Aorta (tissue), 5 donors: ENCODE measurements at places on chromosomes 4 and X.

DNA sequence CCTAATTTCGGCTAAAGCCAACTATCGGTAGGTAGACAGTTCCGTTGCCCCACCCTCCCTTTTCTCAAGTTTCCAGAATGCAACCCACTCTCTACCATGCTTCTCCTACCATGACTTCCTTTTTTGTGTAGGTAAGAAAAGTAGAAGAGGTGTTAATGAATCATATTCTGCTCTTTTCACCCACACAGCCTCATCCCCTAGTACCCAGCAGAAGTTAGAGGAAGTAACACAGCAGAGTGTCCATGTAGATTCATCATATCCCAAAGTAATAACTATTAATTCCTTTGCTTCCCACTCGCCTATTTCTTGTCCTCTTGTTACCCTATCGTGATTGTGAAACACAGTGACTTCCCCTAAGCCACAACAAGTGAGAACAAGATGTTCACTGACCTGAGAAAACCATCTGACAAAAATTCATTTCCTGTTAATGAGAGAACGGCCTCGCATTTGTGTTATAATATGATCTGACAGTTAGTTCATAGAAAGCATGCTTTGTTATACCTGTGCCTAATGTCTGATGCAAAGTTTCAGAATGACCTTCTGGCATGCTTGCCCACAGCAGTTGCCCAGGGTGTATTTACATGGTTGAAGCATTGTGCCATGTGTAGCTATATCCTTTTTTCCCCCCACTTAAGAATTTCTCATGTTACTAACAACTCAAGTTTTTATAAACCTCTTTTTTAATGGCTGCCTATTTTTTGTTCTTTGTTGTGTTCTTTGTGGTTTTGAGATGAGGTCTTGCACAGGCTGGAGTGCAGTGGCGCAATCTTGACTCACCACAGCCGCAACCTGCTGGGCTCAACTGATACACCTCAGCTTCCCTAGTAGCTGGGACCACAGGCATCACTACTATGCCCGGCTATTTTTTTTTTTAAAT lies 185.6 kb downstream of the RAP1GDS1 start:
- no peaks in the 10 kb centered on the region for H3K27me3 ChIP-seq
- no peak overlapping the region for H3K27ac ChIP-seq
- DNase-seq: no peak
- H3K36me3 ChIP-seq: peaks cover 4% of the 10 kb centered on the region

- H3K27me3 ChIP-seq: no peaks in the 10 kb centered on the region
- H3K4me1 ChIP-seq: no peaks in the 10 kb centered on the region
- H3K36me3 ChIP-seq: no peaks in the 10 kb centered on the region
- no peak for DNase-seq
- no peak overlapping the region for H3K27ac ChIP-seq
These were observed 36.2 kb downstream of the DCX start for GRCh38 chrX:111375747-111376146.

GRCh38 chr4:159051245-159052071 lies 51.4 kb upstream of the RAPGEF2 start:
- DNase-seq: no peak
- no peak overlapping the region for H3K27ac ChIP-seq
- no peaks in the 10 kb centered on the region for H3K27me3 ChIP-seq
- H3K4me1 ChIP-seq: peaks cover 6% of the 10 kb centered on the region
- H3K36me3 ChIP-seq: no peaks in the 10 kb centered on the region
- no peak overlapping the region for H3K4me3 ChIP-seq

- no peaks in the 10 kb centered on the region for H3K27me3 ChIP-seq
- H3K27ac ChIP-seq: no peak overlapping the region
- no peaks in the 10 kb centered on the region for H3K4me1 ChIP-seq
- no peaks in the 10 kb centered on the region for H3K36me3 ChIP-seq
- H3K4me3 ChIP-seq: no peak overlapping the region
These were observed 88.8 kb upstream of the ESX1 start for GRCh38 chrX:104343428-104344129.

DNA sequence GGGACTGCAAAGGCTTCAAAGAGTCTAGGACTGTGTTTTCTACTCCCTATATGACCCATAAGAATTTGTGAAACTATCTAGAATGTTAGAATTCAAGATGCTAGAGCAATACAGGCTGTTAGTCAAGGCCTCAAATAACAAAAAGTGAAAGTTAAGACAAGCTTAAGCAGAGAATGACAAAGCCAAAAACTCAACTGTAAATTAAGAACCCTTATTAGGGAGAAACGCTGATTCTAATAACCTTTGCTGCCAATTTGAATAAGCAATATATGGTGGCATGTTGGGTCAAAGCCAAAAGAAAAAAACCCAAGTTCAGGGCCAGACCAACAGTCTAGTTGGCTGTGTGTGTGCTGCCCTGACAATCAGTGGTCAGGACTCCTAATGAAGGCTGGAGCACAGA lies 160.0 kb downstream of the INPP4B start:
- H3K4me1 ChIP-seq: peaks cover 3% of the 10 kb centered on the region
- H3K4me3 ChIP-seq: no peak overlapping the region
- no peak overlapping the region for H3K27ac ChIP-seq
- DNase-seq: no peak
- H3K27me3 ChIP-seq: no peaks in the 10 kb centered on the region

- H3K4me3 ChIP-seq: no peak overlapping the region
- H3K27ac ChIP-seq: no peak overlapping the region
- no peaks in the 10 kb centered on the region for H3K27me3 ChIP-seq
These were observed 91.1 kb upstream of the ANKRD50 start for GRCh38 chr4:124803641-124804040.

DNA sequence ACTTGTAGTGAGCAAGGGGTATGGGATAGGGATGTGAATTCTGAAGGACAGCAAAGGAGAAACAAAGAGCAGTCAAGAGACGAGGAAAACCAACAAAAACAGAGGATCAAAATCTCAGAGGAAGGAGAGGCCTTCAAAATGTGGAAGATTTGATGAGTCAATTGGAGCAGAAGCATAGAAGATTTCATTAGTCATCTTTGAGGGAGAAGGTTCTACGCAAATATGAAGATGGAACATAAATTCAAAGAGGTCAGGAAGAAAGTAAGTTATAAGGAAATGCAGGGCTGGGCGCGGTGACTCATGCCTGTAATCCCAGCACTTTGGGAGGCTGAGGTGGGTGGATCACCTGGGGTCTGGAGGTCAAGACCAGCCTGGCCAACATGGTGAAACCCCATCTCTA lies 35.4 kb downstream of the MID2 start:
- H3K36me3 ChIP-seq: no peaks in the 10 kb centered on the region
- DNase-seq: no peak

- no peaks in the 10 kb centered on the region for H3K27me3 ChIP-seq
- no peak overlapping the region for H3K4me3 ChIP-seq
- no peak for DNase-seq
- no peaks in the 10 kb centered on the region for H3K36me3 ChIP-seq
These were observed 165.7 kb downstream of the KDR start for GRCh38 chr4:54959651-54960116.

- no peaks in the 10 kb centered on the region for H3K36me3 ChIP-seq
- H3K4me3 ChIP-seq: no peak overlapping the region
- no peak for DNase-seq
These were observed 80.0 kb upstream of the NALF2 start for GRCh38 chrX:69424161-69424560.

DNA sequence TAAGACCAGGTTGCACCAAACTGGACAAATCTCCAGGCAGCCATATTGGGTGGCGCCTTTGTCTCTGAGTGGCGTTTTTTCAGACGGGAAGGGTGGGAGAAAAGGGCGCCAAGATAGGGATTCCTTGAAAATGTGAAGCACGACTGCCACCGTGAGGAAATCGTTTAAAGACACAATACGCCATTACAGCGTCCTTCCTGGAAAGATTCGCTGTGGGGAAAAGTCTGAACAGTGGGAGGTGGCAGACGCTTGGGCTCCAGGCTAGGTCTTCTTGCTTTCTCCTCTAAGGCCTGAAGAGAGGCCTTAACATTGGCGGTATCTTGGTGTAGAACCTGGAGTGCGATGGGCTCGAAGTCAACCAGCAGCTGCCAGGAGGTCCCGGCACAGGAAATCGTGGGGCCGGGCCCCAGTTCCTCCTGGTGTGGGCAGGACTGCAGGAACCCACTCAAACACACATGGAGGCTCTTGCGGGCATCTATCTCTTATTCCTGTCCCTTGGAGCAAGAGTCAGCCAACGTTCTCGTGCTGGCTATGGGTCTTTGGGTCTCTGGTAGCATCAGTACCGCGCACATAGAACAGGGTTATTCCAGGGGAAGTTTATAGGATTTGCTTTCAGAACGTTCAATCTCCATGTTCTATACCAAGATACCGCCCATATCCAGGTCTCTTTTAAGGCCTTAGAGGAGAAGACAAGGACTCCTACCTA lies 208.8 kb downstream of the OR13H1 start:
- H3K4me3 ChIP-seq: peak overlapping the region; percentile 16
- no peaks in the 10 kb centered on the region for H3K27me3 ChIP-seq
- H3K36me3 ChIP-seq: no peaks in the 10 kb centered on the region

DNA sequence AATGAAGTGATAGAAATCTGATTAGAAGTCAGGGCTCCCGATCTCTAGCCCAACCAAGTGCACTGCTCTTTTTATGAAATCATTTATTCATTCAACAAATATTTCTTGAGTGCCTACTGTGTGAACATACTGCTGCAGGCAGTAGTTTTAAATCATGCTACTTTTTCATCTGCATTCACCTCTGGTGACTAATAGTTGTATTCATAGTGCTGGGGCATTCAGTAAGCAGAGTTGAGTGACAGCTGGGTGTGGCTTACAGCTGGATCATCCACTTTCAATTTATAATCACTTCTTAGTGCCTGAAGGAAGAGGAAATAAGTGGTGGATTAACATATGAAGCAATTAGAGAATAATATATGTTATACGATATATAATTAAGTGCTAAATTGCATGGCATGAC lies 94.1 kb upstream of the HPRT1 start:
- no peak overlapping the region for H3K4me3 ChIP-seq
- H3K27ac ChIP-seq: no peak overlapping the region
- no peaks in the 10 kb centered on the region for H3K27me3 ChIP-seq
- no peak for DNase-seq
- no peaks in the 10 kb centered on the region for H3K36me3 ChIP-seq
- no peaks in the 10 kb centered on the region for H3K4me1 ChIP-seq

DNA sequence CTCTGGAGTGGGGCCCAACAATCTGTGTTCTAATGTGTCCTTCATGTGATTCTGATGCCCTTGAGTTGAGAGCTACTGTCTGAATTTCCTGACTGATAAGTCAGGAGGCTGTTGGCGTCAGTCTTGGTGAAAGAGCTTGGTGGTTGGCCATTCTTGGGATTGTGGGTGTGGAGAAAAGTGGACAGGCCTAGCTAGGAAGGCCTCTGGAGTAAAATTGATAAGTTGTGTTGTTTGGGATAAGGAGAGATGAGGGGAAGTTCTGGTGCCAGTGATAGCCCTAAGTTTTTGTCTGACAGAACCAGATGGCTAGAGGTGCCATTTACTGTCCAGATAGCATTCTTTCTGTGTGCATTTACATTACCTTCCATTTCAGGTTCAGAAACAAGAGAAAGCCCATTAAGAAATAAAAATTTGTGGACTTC lies 11.7 kb downstream of the NSD2 start:
- no peak overlapping the region for H3K27ac ChIP-seq
- H3K4me3 ChIP-seq: no peak overlapping the region
- no peaks in the 10 kb centered on the region for H3K36me3 ChIP-seq

GRCh38 chrX:109856974-109857373 lies 123.9 kb upstream of the ACSL4 start:
- no peak overlapping the region for H3K27ac ChIP-seq
- no peaks in the 10 kb centered on the region for H3K36me3 ChIP-seq
- H3K4me3 ChIP-seq: no peak overlapping the region
- H3K27me3 ChIP-seq: no peaks in the 10 kb centered on the region

DNA sequence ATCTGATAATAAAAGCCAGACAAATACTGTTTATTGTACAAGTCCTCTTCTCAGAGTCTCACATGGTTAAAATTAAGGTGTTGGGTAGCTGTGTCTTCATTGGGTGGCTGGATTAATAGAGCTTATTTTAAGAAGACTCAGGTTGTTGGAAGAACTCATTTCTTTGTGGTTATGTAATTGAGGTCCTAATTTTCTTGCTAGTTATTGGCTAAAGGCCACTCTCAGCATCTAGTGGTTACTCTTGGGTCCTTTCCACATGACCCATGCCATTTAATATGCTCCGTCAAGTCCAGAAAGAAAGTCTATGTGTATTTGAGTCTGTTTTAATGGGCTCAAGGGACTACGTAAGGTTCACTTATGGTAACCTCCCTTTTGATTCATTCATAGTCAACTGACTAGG lies 1668.6 kb upstream of the AGA start:
- no peak for DNase-seq
- H3K27me3 ChIP-seq: no peaks in the 10 kb centered on the region
- H3K36me3 ChIP-seq: no peaks in the 10 kb centered on the region
- H3K27ac ChIP-seq: no peak overlapping the region

DNA sequence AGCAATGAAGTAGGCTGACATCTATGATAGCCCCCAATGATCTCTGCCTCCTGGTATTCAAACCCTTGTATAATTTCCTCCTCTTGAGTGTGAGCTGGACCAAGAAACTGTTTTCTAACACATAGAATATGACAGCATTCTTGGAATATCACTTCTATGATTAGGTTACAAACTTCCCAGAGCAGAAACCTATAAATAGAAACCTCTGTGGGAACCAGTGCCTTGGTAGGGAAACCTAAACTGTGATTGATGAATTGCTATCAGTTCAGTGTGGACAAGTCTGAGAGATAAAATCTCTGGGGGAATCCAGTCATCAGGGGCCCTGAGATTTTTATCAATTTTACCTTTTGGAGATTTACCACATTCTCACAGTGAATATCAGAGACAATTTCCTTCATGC lies 756.5 kb upstream of the AGA start:
- H3K4me3 ChIP-seq: no peak overlapping the region
- no peak overlapping the region for H3K27ac ChIP-seq
- H3K4me1 ChIP-seq: peaks cover 2% of the 10 kb centered on the region
- no peaks in the 10 kb centered on the region for H3K27me3 ChIP-seq
- no peaks in the 10 kb centered on the region for H3K36me3 ChIP-seq

GRCh38 chr4:88743696-88744095 lies 46.1 kb upstream of the NAP1L5 start:
- H3K27me3 ChIP-seq: no peaks in the 10 kb centered on the region
- peak overlapping the region; percentile 57 for H3K27ac ChIP-seq
- H3K4me1 ChIP-seq: peaks cover 17% of the 10 kb centered on the region

- DNase-seq: no peak
- H3K4me1 ChIP-seq: no peaks in the 10 kb centered on the region
- no peaks in the 10 kb centered on the region for H3K27me3 ChIP-seq
- H3K27ac ChIP-seq: no peak overlapping the region
- no peaks in the 10 kb centered on the region for H3K36me3 ChIP-seq
These were observed 31.5 kb upstream of the KLHL2 start for GRCh38 chr4:165175879-165176278.

DNA sequence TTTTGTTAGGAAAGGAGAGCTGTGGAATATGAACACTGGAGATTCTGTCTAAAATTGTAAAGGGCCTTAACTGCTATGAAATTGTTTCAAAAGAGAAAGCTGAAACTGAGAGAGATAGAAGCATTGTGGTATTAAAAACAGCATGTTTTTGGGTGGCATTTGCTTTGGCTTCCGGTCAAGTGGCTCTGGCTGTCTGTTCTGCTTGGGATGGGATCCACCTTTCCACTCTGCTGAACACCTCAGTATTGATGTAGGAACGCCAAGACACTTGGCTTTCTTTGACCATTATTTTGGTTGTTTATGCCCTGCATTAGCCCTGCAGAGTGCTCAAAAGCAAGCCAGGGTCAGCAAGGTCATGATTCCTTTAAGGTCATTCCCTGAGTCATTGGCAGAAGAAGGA lies 199.7 kb downstream of the SLC4A4 start:
- DNase-seq: no peak
- H3K4me1 ChIP-seq: no peaks in the 10 kb centered on the region
- H3K36me3 ChIP-seq: no peaks in the 10 kb centered on the region
- H3K4me3 ChIP-seq: no peak overlapping the region
- H3K27me3 ChIP-seq: no peaks in the 10 kb centered on the region
